ENCODE measurements at places on chromosomes 13 and 19.

DNA sequence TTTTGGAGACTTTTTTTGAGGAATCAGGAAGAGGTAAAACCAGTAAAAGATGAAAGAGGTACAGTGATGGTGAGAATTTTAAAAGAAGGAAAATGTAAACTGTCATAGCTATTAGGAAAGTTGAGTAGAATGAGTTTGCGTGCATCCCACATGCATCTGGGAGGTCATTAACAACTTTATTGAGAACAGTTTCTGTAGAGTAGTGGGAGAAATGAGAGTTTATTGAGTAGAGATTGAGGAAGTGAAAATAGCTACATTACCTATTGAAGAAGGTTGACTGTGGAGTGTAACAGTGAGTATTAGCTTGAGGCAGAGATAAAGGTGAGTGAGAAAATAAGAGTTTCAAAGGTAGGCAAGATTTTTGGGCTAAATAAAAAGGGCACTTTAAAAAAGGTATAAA is 38.7 kb downstream of the BRCA2 start:
- DNase-seq, result no peak

- DNase-seq, result no peak
Measured at GRCh38 chr19:6042776-6043726, 65.1 kb upstream of the RANBP3 start.

DNA sequence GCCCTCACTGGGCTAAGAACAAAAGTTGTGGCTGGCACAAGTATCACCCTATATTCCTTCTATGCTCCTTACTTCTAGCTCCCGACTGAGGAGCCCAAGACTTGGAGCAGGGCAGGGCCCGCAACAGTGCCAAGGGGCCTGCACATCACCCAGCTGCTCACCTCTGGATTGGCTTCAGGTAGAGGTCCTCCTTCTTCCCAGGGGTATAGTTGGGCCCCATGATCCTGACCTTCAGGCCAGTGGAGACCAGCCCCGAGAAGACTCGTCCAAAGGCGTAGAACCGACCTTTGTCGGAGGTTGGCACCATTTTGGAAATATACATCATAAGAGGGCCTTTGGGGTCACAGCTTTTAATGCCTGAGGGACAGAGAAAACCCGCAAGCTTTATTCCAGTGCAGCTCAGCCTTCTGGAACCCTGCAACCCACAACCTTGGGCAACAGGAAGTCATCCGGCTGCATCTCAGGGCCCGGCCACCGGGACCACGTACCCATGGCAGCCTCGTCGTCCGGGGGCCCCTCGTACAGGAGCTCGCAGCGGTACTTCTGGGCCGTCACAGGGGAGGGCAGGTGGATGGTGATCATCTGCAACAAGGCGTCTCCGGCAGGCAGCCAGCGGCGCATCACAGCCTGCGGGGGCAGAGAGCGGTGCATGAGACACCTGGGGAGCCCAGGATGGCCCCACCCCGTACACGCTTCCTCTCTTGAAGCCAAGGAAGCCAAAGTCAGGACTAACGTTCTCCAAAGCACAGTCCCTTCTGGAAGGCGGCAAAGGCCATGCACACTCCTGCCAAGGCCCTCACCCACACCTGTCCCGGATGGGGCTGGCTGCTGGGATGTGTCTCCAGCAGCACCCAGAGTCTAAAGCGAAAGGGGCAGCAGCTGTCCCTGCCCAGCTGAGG is 4.7 kb downstream of the EEF2 start:
- DNase-seq, result no peak

GRCh38 chr19:1128106-1128505 is 24.3 kb downstream of the GPX4 start:
- no peak for DNase-seq

DNA sequence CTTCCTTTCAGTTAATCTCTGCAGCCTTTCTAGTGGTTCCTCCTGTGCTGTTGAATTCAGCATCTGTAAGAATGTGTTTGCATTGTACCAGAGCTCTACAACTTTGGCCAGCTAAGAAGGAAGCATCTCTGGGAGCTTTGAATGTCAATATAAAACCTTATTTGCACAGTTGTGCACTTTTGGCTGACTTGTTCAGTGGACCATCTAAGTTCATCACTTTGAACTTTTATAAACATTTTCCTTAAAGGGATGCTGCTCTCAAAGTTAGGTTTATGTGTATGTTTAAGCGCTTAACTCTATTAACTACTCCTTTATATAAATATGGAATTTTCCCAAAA is 15.6 kb downstream of the POLR1D start:
- no peak for DNase-seq
